HepG2 (cell line): ENCODE measurements at places on chromosomes 3 and 15. TPM values are rescaled to one million over a fixed set of nuclear protein-coding genes. Genes with fewer than 3 reads are reported as not detected.

The ABHD17C gene
- total RNA-seq = 2.9 and 4.7 TPM in 2 replicates

The HYAL1 gene
- total RNA-seq = 50.5 and 76.5 TPM in 2 replicates

The MYL3 gene
- total RNA-seq = not detected in 2 replicates

The CHL1 gene
- not detected in 2 replicates for total RNA-seq

The SLC51A gene
- 3.8 and 4.3 TPM in 2 replicates for total RNA-seq

The ALPK3 gene
- total RNA-seq = 0.03 and 0.04 TPM in 2 replicates

The SH3GL3 gene
- total RNA-seq = not detected in 2 replicates

The FES gene
- 8.5 and 9.5 TPM in 2 replicates for total RNA-seq

DNA sequence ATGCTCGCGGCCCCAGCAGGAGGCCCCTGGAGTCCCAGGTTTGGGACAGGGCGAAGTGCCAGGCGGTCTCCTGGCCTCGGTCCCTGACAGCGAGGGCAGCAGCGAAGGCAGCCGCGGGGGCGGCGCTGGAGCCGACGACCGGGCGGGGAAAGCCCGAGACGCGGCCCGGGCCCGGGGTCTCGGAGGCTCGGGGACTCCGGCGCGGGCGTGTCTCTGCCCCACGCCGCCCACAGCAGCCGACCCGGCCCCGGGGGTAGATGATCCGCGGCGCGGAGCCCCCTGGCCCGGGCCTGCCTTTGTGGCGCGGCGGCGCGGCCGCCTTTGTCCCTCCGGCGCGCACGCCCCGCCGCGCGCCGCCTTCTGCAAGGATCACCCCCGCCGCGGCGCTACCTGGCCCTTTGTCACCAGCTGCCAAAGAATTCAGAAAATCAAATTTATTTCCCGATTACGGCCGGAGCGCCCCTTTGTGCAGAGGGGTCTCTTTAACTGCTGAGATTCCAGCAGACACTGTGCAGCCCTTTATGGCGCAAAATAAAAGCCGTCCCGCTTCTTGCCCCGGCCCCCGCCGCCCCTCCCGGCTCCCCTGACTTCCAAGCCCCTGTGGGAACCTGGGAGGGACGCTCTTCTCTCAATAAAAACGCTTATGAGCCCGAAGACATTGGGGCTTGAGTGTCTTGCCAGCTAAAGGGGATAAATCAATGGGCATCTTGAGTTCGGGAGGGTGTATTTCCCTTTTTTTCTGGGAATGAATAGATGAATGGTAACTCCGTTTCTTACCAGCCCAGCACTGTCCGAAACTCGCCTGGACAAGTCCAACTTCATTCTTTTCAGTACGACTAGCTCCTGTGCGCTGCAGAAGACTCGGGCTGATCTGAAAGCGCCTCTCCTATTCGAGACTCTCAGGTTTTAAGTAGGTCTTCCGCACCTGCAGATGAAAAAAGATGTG lies 68.4 kb downstream of the HES1 start:
- H3K36me3 ChIP-seq = no peaks in the 10 kb centered on the region
- H3K27me3 ChIP-seq = peaks cover 43% of the 10 kb centered on the region
- H3K4me1 ChIP-seq = no peaks in the 10 kb centered on the region
- no peak for DNase-seq
- no peak overlapping the region for H3K4me3 ChIP-seq
- H3K27ac ChIP-seq = no peak overlapping the region

- H3K36me3 ChIP-seq = no peaks in the 10 kb centered on the region
- no peak overlapping the region for H3K27ac ChIP-seq
- H3K4me3 ChIP-seq = no peak overlapping the region
- no peaks in the 10 kb centered on the region for H3K4me1 ChIP-seq
These were observed 33.0 kb downstream of the THBS1 start for GRCh38 chr15:39613861-39614260.

- no peaks in the 10 kb centered on the region for H3K27me3 ChIP-seq
- no peak overlapping the region for H3K4me3 ChIP-seq
- no peaks in the 10 kb centered on the region for H3K4me1 ChIP-seq
- DNase-seq = no peak
- H3K36me3 ChIP-seq = no peaks in the 10 kb centered on the region
These were observed 174.3 kb downstream of the APBA2 start for GRCh38 chr15:29059871-29060640.

DNA sequence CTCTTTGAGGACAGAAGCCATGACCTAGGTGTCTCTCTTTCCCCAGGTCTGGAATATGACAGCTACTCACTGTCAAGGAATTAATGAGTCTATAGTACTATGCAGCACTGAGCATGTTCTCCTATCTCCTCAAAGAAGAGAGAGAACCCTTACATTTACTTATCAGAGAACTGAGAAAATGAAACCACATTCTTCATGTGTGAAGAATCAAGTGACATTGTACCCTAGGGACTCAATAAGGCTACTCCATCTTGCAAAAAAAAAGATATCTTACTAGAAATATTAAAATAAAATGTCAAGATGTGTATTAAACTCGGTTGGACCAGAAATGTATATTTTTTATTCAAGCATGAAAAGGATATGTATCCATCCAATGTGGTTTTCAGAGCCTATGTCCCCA lies 133.2 kb upstream of the COL8A1 start:
- no peak for DNase-seq
- no peaks in the 10 kb centered on the region for H3K36me3 ChIP-seq
- H3K27me3 ChIP-seq = no peaks in the 10 kb centered on the region
- H3K27ac ChIP-seq = no peak overlapping the region

GRCh38 chr3:13655061-13655913 lies 106.4 kb downstream of the FBLN2 start:
- no peaks in the 10 kb centered on the region for H3K36me3 ChIP-seq
- no peak overlapping the region for H3K4me3 ChIP-seq
- no peak overlapping the region for H3K27ac ChIP-seq
- peaks cover 56% of the 10 kb centered on the region for H3K27me3 ChIP-seq

- no peak for DNase-seq
- no peaks in the 10 kb centered on the region for H3K4me1 ChIP-seq
- H3K27me3 ChIP-seq = no peaks in the 10 kb centered on the region
- H3K36me3 ChIP-seq = no peaks in the 10 kb centered on the region
These were observed 116.7 kb downstream of the WDR76 start for GRCh38 chr15:43943511-43943910.

- H3K27ac ChIP-seq = no peak overlapping the region
- H3K36me3 ChIP-seq = no peaks in the 10 kb centered on the region
- H3K4me3 ChIP-seq = no peak overlapping the region
- DNase-seq = peak; percentile 34
These were observed 92.9 kb downstream of the MCTP2 start for GRCh38 chr15:94324117-94324826.

GRCh38 chr3:30551266-30551665 lies 55.1 kb upstream of the TGFBR2 start:
- DNase-seq = no peak
- no peak overlapping the region for H3K27ac ChIP-seq
- no peak overlapping the region for H3K4me3 ChIP-seq
- no peaks in the 10 kb centered on the region for H3K27me3 ChIP-seq
- peaks cover 26% of the 10 kb centered on the region for H3K4me1 ChIP-seq
- no peaks in the 10 kb centered on the region for H3K36me3 ChIP-seq

DNA sequence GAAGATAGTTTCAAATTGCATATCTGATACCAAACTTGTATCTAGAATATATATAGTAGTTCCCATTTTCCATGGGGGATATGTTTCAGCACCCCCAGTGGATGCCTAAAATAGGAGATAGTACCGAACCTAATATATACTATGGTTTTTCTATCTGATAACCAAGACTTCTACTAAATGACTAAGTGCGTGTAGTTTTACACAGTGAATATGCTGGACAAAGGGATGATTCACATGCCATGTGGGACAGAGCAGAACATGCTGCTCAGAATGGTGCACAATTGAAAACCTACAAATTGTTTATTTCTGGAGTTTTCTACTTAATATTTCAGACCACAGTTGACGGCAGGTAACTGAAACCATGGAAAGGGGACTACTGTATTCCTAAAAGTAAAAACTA lies 73.4 kb upstream of the TP63 start:
- no peak overlapping the region for H3K27ac ChIP-seq
- H3K36me3 ChIP-seq = no peaks in the 10 kb centered on the region
- no peak overlapping the region for H3K4me3 ChIP-seq
- no peak for DNase-seq

GRCh38 chr3:127821394-127821793 lies 921 bp downstream of the MGLL start:
- no peaks in the 10 kb centered on the region for H3K4me1 ChIP-seq
- no peak overlapping the region for H3K27ac ChIP-seq
- no peak overlapping the region for H3K4me3 ChIP-seq
- DNase-seq = no peak

GRCh38 chr3:100099621-100100020 lies 14.7 kb downstream of the FILIP1L start:
- no peaks in the 10 kb centered on the region for H3K36me3 ChIP-seq
- no peaks in the 10 kb centered on the region for H3K27me3 ChIP-seq
- H3K27ac ChIP-seq = no peak overlapping the region
- no peak for DNase-seq
- peaks cover 66% of the 10 kb centered on the region for H3K4me1 ChIP-seq

- no peaks in the 10 kb centered on the region for H3K27me3 ChIP-seq
- no peak overlapping the region for H3K4me3 ChIP-seq
- DNase-seq = no peak
- H3K27ac ChIP-seq = no peak overlapping the region
These were observed 225.1 kb upstream of the LMCD1 start for GRCh38 chr3:8276506-8276905.

DNA sequence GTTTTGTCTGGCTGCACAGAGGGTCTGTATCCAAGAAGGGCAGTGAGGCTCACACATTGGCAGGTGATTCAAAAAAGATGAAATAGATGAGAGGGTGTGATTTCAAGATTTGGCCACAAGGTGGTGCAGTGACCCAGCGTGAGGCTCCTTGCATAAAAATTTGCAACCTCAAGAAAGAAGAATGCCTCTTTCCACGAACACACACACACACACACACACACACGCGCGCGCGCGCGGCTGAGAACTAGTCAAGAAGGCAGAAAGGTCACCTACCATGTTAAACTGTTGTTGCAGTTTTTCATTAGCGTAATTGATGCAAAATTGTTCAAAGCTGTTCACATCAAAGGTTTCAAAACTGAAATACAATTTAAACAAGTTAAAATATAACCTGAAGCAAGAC lies 39.2 kb downstream of the MYO5C start:
- H3K4me1 ChIP-seq = 0 out of 2 replicates have a peak, but pooled peaks cover under 1% of the 10 kb centered on the region
- no peaks in the 10 kb centered on the region for H3K27me3 ChIP-seq
- no peak overlapping the region for H3K27ac ChIP-seq
- DNase-seq = peak; percentile 45
- no peak overlapping the region for H3K4me3 ChIP-seq

GRCh38 chr3:194574639-194575483 lies 58.4 kb downstream of the TMEM44 start:
- no peak overlapping the region for H3K27ac ChIP-seq
- H3K4me1 ChIP-seq = peaks cover 64% of the 10 kb centered on the region
- no peak for DNase-seq
- H3K36me3 ChIP-seq = no peaks in the 10 kb centered on the region
- no peak overlapping the region for H3K4me3 ChIP-seq

DNA sequence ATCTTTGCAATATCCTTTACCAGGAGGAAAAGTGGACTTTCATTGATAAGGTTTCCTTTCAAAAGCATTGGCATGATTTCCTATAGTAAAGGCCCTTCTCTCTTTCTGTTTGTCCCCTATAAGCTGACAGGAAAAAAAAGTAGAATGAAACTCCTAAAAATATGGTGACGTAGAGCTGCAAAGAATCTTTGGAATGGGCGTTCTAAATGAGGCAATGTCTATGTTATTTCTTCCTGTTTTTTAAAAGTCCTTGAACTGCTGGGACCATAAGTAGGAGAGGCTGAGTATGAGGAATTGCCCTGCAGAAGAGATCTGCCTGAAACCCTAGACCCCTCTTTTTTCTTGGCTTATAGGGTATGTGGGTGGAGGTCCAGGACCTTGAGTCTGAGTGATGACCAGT lies 17.2 kb downstream of the ST3GAL6 start:
- no peaks in the 10 kb centered on the region; the same call in 2 of the 3 replicates for H3K36me3 ChIP-seq
- peak overlapping the region; percentile 83 for H3K27ac ChIP-seq
- DNase-seq = no peak
- H3K27me3 ChIP-seq = no peaks in the 10 kb centered on the region

GRCh38 chr3:45054196-45054857 lies 28.2 kb downstream of the CLEC3B start:
- H3K27ac ChIP-seq = no peak overlapping the region
- H3K36me3 ChIP-seq = no peaks in the 10 kb centered on the region
- H3K4me1 ChIP-seq = peaks cover 9% of the 10 kb centered on the region; the same call in 1 of the 2 replicates
- H3K4me3 ChIP-seq = no peak overlapping the region
- DNase-seq = no peak

DNA sequence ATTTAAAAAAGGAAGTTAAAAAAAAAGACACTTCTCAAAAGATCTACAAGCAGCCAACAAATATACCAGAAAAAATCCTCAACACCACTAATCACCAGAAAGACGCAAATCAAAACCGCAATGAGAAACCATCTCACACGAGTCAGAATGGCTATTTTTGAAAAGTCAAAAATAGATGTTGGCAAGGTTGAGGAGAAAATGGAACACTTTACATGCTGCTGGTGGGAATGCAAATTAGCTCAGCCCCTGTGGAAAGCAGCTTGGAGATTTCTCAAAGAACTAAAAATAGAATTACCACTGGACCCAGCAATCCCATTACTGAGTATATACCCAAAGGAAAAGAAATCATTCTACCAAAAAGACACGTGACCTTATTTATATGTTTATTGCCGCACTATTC lies 574.7 kb upstream of the ADAMTS9 start:
- H3K27me3 ChIP-seq = no peaks in the 10 kb centered on the region
- no peaks in the 10 kb centered on the region for H3K36me3 ChIP-seq
- no peak overlapping the region for H3K4me3 ChIP-seq

GRCh38 chr3:126355251-126355650 lies 2.0 kb downstream of the KLF15 start:
- DNase-seq = no peak
- H3K4me3 ChIP-seq = peak overlapping the region; percentile 80
- no peaks in the 10 kb centered on the region for H3K36me3 ChIP-seq
- H3K27ac ChIP-seq = peak overlapping the region; percentile 75
- H3K27me3 ChIP-seq = peaks cover 21% of the 10 kb centered on the region

GRCh38 chr3:13045241-13045903 lies 27.9 kb downstream of the IQSEC1 start:
- DNase-seq = no peak
- H3K36me3 ChIP-seq = no peaks in the 10 kb centered on the region; the same call in 1 of the 2 replicates
- no peak overlapping the region for H3K4me3 ChIP-seq
- H3K27me3 ChIP-seq = no peaks in the 10 kb centered on the region
- H3K27ac ChIP-seq = no peak overlapping the region

DNA sequence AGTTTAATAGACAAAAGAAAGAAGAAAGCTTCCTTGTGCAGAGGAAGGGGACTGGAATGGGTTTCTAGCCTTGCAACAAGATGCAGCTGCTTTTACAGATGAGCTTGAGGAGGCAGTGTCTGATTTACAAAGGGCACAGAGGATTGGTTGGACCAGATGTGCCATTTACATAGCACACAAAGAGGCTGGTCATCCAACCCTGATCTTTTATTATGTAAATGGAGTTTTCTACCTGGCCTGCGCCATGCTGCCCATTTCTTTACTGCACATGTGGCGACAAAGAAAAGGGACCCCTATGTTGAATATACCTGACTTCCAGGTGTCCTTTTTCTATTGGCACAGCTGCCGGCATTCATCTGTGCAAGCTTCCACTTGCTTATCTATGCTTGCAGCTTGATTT lies 409.4 kb upstream of the FRG2C start:
- no peak for DNase-seq
- no peak overlapping the region for H3K27ac ChIP-seq
- no peak overlapping the region for H3K4me3 ChIP-seq
- H3K27me3 ChIP-seq = no peaks in the 10 kb centered on the region

GRCh38 chr3:24480497-24480896 lies 14.2 kb downstream of the THRB start:
- no peak overlapping the region for H3K27ac ChIP-seq
- peaks cover 30% of the 10 kb centered on the region for H3K4me1 ChIP-seq
- no peak overlapping the region for H3K4me3 ChIP-seq
